ENCODE measurements at places on chromosomes 6 and 20. TPM values are rescaled to one million over a fixed set of nuclear protein-coding genes. Genes with fewer than 3 reads are reported as not detected.

- peaks cover 2% of the 10 kb centered on the region for H3K4me1 ChIP-seq
- H3K27me3 ChIP-seq: no peaks in the 10 kb centered on the region
- H3K36me3 ChIP-seq: no peaks in the 10 kb centered on the region
- DNase-seq: no peak
- H3K27ac ChIP-seq: no peak overlapping the region
These were observed 11.2 kb downstream of the UST start for GRCh38 chr6:148757944-148758480.

DNA sequence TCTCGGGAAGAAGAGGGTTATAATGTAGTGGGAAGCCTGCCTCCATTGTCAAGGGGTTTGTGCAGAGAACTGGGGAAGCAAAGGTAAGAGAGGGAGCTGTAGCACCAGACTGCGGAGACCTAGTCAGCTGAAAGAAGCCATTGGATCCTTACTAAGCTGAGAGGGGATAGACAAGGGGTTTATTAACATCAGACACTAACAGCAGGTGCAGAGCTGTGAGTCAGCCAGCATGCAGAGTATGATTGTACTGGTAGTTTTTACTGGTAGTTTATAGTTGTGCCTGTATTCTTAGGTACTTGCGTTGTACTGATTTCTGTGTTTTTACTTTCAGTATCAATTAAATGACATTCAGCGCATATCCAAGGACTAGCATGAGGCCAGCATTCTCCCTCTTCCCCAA is 17.8 kb upstream of the COL19A1 start:
- no peaks in the 10 kb centered on the region for H3K27me3 ChIP-seq
- H3K27ac ChIP-seq: no peak overlapping the region
- no peak for DNase-seq
- H3K4me3 ChIP-seq: no peak overlapping the region
- no peaks in the 10 kb centered on the region for H3K36me3 ChIP-seq
- no peaks in the 10 kb centered on the region for H3K4me1 ChIP-seq

GRCh38 chr20:7180256-7181045 is 413.0 kb downstream of the BMP2 start:
- H3K27ac ChIP-seq: no peak overlapping the region
- no peaks in the 10 kb centered on the region for H3K27me3 ChIP-seq
- no peaks in the 10 kb centered on the region for H3K4me1 ChIP-seq
- H3K4me3 ChIP-seq: no peak overlapping the region
- no peak for DNase-seq

GRCh38 chr20:44023515-44024371 is 109.1 kb downstream of the TOX2 start:
- H3K36me3 ChIP-seq: no peaks in the 10 kb centered on the region
- no peak overlapping the region for H3K4me3 ChIP-seq
- H3K27me3 ChIP-seq: no peaks in the 10 kb centered on the region
- no peak for DNase-seq
- no peaks in the 10 kb centered on the region for H3K4me1 ChIP-seq

DNA sequence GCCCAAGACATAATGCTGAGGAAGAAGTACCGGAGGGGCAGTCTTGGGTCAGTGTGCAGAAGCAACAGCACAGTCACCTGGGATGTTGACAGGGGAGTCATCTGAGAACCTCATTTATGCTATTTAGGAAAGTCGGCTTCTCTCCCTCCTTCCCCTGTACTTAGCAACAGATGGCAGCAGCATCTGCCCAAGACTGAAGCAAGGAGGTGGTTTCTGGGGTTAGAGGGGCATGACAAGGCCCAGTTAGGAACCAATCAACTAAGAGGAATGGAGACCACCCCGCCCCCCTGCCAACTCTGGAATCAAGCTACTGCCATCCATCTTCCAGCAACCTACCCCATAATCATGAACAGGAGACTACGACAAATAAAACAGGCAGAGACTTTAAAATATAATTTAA is 21.7 kb downstream of the RIPK1 start:
- no peaks in the 10 kb centered on the region for H3K36me3 ChIP-seq
- no peak overlapping the region for H3K27ac ChIP-seq
- no peak overlapping the region for H3K4me3 ChIP-seq

DNA sequence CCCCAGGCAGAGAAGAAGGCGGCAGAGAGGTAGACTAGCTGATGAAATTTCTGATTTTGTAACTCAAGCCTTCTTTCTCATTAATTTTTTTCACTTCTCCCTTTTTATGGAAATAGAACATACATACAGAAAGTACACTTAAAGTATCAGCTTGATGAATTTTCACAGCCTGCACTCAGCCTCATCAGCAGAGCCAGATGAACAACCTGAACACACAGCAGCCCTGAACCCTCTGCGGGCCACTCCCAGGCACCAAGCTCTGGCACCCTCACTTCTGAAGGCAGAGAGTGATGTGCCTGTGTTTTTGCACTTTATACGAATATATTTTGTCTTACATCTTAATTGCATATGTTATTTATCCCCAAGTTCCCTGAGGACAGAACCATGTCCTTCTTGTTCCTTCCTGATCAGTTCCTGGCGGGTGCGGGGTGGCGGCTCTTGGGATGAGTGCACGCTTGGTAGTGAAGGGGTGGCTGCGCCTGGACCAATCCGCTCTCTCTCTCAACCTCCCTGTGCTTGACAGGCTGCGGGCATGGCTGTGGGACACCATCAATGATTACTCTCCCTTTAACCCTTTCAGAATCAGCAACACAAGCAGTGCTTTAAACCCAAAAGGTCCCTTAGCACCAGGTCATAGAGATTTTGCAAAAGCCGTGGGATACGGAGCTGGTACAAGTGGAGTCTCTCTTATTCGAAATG is 34.8 kb upstream of the AFDN start:
- H3K4me3 ChIP-seq: no peak overlapping the region
- no peak overlapping the region for H3K27ac ChIP-seq
- DNase-seq: no peak

DNA sequence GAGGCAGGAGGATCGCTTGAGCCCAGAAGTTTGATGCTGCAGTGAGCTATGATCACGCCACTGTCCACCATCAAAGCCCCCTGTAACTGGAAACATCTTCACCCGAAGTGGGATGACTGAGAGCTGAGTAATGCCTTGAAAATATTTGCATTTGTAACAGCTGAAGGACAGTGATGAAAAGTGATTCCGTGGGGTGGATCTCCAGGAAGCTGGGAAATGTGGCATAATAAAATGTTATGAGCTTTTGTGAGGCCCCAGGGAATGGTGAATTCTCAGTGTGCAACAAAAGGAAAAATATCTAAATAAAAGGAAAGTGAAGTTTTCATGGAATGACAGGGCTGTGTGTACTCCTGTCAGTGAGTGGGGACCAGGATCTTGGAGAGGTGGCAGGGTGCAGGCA is 92.0 kb downstream of the JAG1 start:
- H3K4me3 ChIP-seq: no peak overlapping the region
- H3K4me1 ChIP-seq: no peaks in the 10 kb centered on the region
- DNase-seq: no peak
- no peaks in the 10 kb centered on the region for H3K27me3 ChIP-seq
- H3K27ac ChIP-seq: no peak overlapping the region
- no peaks in the 10 kb centered on the region for H3K36me3 ChIP-seq

DNA sequence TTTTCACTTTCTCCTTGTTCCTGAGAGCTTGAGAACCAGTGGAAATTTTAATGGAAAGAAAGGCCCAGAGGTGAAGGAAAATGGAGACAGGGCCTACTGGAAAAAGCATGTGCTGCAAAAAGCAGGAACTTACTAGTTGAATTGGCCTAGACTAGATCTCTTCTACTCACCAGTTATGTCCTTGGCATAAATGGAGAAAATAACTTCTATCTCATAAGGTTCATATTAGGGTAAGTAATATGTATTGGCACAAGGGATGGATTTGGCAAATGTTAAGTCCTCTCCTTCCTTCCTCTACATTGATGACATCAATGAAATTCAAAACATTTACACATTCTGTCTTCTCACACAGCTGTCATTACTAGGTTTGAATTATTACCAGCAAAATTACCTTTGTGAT is 74.0 kb downstream of the NDUFAF5 start:
- H3K27me3 ChIP-seq: no peaks in the 10 kb centered on the region

- peaks cover 3% of the 10 kb centered on the region for H3K4me1 ChIP-seq
- H3K27me3 ChIP-seq: no peaks in the 10 kb centered on the region
- no peak overlapping the region for H3K27ac ChIP-seq
- no peak overlapping the region for H3K4me3 ChIP-seq
These were observed 230.0 kb upstream of the BTBD3 start for GRCh38 chr20:11687546-11688292.

GRCh38 chr6:157054531-157054979 is 268.8 kb downstream of the TMEM242 start:
- H3K4me1 ChIP-seq: peaks cover 4% of the 10 kb centered on the region
- no peaks in the 10 kb centered on the region for H3K36me3 ChIP-seq
- H3K27me3 ChIP-seq: no peaks in the 10 kb centered on the region
- DNase-seq: no peak

GRCh38 chr6:12947151-12947871 is 230.7 kb downstream of the PHACTR1 start:
- no peak overlapping the region for H3K27ac ChIP-seq
- no peak overlapping the region for H3K4me3 ChIP-seq
- no peaks in the 10 kb centered on the region for H3K27me3 ChIP-seq
- DNase-seq: no peak
- no peaks in the 10 kb centered on the region for H3K36me3 ChIP-seq
- H3K4me1 ChIP-seq: no peaks in the 10 kb centered on the region

GRCh38 chr20:2365091-2365490 is 15.6 kb upstream of the TGM6 start:
- no peak overlapping the region for H3K27ac ChIP-seq
- H3K27me3 ChIP-seq: no peaks in the 10 kb centered on the region
- H3K36me3 ChIP-seq: no peaks in the 10 kb centered on the region

- H3K4me1 ChIP-seq: peaks cover 14% of the 10 kb centered on the region
- no peaks in the 10 kb centered on the region for H3K36me3 ChIP-seq
- H3K27ac ChIP-seq: no peak overlapping the region
- H3K4me3 ChIP-seq: peak overlapping the region; percentile 17
- DNase-seq: no peak
These were observed 44.9 kb downstream of the OR2B2 start for GRCh38 chr6:27867051-27867944.

DNA sequence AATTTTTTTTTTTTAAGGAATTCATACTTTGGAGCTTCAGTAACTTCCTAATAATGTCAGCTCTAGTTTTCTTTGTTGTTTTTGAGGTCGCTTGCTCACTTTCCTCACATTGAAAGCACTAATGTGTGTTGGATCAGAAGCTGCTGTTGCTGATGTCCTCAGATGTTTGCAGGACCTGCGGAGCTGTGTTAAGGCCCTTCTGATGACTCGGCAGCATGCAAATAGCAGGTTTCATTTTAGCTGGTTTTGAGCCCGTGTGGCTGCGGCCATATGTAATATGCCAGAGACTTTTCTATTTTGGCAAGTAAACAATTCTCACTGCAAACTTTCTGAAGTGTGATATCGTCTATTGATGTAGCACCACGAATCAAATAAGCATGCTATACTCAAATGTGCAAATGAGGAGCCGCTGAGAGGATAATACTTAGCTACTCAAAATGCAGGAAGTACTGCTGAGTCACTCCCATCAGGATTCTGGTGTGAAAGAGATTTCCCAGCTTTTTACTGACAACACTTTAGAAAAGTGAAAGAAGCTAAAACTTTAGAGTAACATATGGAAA is 187.8 kb downstream of the SASH1 start:
- H3K4me1 ChIP-seq: peaks cover 1% of the 10 kb centered on the region
- H3K36me3 ChIP-seq: no peaks in the 10 kb centered on the region
- no peak for DNase-seq
- H3K27me3 ChIP-seq: no peaks in the 10 kb centered on the region

DNA sequence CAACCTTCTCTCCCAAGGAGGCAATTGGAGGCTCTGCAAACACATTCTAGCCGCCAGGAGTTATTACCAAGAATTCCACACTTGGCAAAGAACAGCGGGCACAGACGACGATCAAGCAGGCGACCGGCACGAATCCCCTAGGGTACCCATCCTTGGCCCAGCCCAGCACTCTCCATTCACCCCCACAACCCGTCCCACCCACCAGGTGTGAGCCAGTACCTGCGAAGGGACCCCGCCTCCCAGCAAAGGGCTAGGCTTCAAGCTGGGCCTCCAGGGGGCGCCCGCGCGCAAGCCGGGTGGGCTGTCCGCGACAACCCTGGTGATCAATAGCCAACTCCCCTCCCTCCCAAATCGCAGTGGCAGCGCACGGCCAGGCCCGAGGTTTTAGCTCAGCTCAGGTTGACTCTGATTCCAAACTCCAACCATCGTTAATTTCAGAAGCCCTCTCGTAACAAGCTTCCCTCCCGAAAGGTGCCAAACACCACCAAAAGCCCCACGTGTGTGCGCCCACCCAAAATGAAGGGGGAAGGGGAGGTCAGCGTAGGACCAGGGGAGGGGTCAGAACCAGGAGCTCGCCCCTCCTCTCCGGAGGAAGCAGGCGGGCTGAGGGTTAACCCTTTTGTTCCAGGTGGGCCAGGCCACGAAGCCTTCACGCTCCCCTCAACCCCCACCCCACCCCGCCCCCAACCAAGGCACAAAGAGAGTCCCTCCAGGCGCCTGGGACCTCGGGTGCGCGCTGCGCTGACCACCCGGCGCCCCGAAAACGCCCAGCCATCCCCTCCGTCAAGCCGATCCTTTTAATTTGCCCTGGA is 2.1 kb downstream of the SALL4 start:
- peaks cover 5% of the 10 kb centered on the region for H3K4me1 ChIP-seq
- no peak overlapping the region for H3K4me3 ChIP-seq
- H3K36me3 ChIP-seq: no peaks in the 10 kb centered on the region
- peak; percentile 13 for DNase-seq
- no peak overlapping the region for H3K27ac ChIP-seq
- H3K27me3 ChIP-seq: no peaks in the 10 kb centered on the region

- no peak overlapping the region for H3K4me3 ChIP-seq
- no peaks in the 10 kb centered on the region for H3K4me1 ChIP-seq
- no peaks in the 10 kb centered on the region for H3K36me3 ChIP-seq
- H3K27me3 ChIP-seq: no peaks in the 10 kb centered on the region
These were observed 832.3 kb downstream of the C6orf118 start for GRCh38 chr6:164477101-164477500.

DNA sequence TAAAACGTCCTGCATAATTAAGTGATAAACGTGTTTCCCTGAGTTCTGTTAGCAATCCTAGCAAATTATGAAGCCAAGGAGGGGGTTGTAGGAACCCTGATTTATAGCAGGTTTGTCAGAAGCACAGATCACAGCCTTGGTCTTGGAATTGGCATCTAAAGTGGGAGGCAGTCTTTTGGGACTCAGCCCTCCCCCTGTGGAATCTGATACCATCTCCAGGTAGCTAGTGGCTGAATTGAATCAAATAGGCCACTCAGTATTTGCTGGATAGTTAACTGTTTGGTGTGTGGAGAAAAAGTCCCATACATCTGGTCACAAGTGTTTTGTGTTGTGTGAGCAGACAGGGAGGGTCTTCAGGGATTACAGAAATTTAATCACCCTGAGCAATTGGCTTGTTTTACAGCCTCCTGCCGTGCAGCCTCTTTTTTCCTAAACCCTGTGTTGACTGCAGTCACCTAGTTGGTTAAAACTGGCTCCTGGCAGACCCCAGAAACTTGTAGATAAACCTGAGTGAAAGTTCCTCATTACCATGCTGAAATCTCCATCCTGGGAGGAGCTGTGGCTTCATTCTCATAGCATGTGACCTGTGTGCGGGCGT is 19.0 kb upstream of the KIFC1 start:
- no peak overlapping the region for H3K4me3 ChIP-seq
- H3K27ac ChIP-seq: no peak overlapping the region
- DNase-seq: no peak

- H3K4me3 ChIP-seq: peak within 1 kb of the TSS; percentile 7
- no peaks in the 10 kb centered on the region for H3K36me3 ChIP-seq
- no peak for DNase-seq
These were observed at the start of gene EDN3 for GRCh38 chr20:59300333-59301081. EDN3 (plus strand) TSS chr20:59300611; CDS start chr20:59300813, 202 bp downstream.

SULF2 gene
- 396 TPM for total RNA-seq

SLA2 gene
- total RNA-seq: not detected

CST5 gene
- not detected for total RNA-seq

FKBP1C gene
- total RNA-seq: 1.0 TPM

MCCD1 gene
- not detected for total RNA-seq

RRAGD gene
- 3.1 TPM for total RNA-seq

TMEM200A gene
- total RNA-seq: 32.5 TPM

PTCHD4 gene
- 1.2 TPM for total RNA-seq

EBF4 gene
- 22.6 TPM for total RNA-seq

PLEKHG1 gene
- total RNA-seq: 31.3 TPM

PCMT1 gene
- 54.7 TPM for total RNA-seq
